ENCODE measurements at places on chromosomes 3 and 15. TPM values are rescaled to one million over a fixed set of nuclear protein-coding genes. Genes with fewer than 3 reads are reported as not detected.

DNA sequence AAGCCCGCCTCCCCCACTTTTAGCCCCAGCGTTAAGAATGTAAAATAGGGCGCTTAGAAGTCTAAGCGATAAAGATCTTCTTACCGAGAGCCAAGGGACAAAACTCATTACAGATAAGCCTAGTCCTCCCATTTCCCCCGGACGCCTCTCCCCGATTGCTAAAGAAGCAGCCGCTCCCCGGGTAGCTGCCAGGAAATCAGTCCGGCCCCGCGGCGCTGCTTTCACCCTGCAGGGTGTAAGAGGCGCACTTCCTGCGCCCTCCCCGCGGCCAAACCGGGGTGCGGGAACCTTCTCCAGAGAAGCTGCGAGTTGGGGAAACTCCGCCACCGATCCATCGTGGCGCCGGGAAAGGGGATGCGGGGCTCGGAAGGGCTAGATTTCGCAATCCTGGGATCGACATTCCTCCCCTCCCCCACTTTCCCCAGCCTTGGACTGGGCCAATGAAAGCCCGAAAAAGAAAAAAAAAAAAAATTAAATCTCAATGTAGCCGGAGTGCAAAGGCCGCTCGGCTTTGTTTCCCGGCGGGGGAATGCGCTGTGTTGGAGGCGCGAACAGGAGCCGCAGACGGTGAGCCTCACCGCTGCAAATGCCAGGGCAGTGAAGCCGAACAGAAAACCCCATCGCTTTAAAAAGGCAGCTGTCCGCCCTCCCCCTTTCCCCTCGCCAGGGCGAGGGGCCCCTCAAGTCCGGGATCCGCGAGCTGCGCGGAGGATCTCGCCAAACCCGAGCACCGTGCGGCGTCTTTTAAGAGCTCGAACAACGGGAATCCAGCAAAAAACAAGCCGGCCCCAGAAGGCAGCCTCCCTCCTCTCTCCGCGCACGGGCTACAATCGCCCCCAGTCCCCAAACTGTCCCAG is 626 bp upstream of the PTPRG start:
- DNase-seq, result peak; percentile 91

- no peak for DNase-seq
Measured at GRCh38 chr15:70560617-70561328, 202.6 kb downstream of the UACA start.

DNA sequence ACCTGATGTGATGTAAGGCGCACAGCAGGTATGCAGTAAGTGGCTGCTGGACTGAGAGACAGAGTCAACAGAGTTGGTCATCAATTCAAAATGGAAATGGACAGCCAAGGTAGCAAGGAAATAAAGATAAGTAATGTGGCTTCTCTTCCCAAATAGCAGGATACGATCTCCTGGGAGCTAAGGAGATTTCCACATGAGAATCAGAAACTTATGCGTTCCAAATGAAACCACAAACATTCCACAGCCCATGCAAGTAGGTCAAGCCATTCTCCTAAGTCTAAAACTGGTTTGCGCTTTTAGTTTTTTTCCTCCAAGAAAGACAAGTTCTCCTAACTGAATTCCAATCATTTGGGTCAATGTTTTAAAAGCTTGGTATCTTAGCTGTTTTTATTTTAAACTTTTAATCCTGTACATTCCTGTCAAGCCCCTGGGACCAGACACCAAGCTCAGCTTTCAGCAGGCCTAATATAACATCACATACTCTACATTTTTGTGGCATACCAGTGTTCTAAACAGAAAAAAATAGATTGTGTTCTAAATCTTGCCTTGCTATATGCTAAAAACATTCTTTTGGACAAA is 73.7 kb upstream of the TSPAN3 start:
- DNase-seq, result peak; percentile 51

Gene B3GNT5
- total RNA-seq, result 25.3 TPM

Gene SPG11
- 68.5 TPM for total RNA-seq

GRCh38 chr15:33808720-33809457 is 159.4 kb upstream of the CHRM5 start:
- peak; percentile 1 for DNase-seq

DNA sequence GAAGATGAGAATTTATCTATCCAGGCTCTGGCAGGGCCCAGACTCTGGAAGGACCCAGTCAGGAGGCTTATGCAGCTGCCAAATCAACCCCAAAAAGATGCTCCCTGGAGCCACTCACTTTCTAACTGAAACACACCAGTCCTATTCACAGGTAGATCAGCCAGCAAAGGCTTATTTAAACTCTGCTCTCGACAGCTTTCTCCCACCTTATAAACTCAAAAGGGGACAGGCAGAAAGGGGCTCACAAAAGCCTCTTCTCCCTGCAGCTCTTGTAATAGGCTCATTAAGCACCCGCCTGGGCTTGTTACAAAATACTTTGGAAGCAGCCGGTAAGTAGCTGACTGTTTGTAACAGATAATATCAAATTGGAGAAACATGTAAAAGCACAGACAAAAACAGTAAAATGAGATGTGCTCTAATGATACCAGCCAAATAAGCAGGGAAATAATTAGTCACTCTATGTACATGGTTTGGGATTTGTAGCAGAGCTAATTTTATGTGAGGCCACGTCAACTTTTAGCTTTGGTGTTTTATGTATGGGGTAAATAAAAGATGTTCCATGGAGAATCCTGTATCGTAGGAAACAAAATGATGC is 213.8 kb downstream of the NR2F2 start:
- DNase-seq, result peak; percentile 7

DNA sequence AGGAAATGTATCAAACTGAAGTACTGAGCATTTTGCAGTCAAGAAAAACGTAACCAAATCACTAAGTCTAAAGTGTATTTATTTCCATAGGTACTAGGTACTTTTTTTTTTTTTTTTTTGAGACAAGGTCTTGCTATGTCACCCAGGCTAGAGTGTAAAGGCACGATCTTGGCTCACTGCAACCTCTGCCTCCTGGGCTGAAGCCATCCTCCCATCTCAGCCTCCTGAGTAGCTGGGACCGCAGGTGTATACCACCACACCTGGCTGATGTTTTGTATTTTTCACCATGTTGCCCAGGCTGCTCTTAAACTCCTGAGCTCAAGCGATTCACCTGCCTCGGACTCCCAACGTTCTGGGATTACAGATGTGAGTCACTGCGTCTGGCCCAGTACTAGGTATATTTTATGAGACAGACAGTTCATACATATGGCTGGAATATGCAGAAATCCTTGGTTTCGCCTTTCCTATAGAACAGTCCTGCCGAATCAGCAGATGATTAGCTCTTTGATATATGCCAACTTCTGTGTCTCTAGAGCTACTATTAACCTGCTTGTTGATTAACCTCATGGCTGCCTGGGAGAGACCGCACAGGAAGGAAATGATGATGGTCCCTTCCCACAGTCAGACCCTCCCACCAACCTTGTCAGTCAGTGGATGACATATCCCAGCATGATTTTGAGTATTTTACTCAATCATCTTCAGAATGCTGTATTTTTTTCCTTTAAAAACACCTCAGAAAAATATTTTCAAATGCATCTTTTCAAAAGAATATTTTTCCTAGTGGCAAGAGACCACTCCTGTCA is 32.3 kb downstream of the TMOD3 start:
- no peak for DNase-seq

GRCh38 chr15:57746786-57747185 is 40.3 kb downstream of the POLR2M start:
- no peak for DNase-seq

GRCh38 chr15:56989411-56989924 is 71.0 kb downstream of the TCF12 start:
- no peak for DNase-seq

Gene SLC12A1
- not detected for total RNA-seq

Gene ANKRD34C
- not detected for total RNA-seq

- peak; percentile 51 for DNase-seq
Measured at GRCh38 chr15:90957031-90957790, 2.5 kb downstream of the RCCD1 start.

DNA sequence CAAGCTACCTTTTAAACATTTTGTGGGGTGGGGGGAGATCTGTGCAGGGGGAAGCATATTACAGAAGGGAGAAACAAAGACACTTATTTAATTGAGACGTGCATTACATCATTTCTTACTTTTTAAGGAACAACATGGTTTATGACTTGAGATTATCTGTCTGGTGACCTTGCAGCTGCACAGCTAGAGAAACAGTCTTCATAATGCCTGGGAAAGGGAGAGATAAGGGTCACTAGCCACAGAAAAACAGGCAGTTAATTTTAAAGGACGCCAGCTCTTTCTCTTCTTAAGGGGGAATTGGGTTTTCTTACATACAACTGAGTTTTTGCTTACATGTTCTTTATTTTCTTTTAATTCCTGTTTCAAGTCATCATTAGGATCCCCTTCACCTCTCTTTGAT is 147.9 kb downstream of the SST start:
- DNase-seq, result no peak

DNA sequence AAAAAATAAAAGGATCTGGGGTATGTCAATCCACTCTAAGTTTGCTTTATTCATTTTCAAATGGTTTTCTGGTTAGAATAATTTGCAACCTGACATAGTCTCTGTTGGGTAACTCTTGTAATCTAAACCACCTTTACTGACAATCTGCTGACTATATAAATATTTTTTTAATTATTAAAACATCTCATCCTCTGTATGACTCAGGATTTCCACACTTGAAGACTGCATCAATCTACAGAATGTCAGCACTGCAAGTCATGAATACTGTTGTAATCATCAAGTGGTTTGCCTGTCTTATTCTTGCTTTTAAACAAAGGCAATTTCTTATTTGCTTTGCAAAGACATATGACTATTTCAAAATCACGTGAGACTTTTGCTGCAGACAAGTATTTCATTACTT is 42.1 kb downstream of the VGLL3 start:
- no peak for DNase-seq

- DNase-seq, result no peak
Measured at GRCh38 chr15:38781196-38781595, 216.6 kb upstream of the RASGRP1 start.
